NCI-H2227 treated with DMSO at 0.1 percent for 48 hours (cell line): ENCODE measurements at places on chromosomes 4 and X.

DNA sequence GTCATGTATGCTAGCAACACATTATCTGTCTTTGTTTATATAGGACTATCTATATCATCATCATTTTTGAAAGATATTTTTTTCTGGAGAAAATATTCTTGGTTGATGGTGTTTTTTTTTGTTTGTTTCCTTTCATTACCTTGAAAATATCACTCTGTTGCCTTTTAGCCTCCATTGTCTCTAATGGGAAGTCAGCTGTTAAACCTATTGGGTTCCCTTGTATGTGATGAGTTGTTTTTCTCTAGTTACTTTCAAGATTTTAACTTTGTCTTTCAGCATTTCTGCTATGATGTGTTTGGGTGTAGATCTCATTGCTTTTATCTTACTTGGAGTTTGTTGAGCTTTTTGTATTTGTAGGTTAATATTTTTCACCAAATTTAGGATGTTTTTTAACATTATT lies 124.4 kb downstream of the EDA start:
- DNase-seq = no peak

DNA sequence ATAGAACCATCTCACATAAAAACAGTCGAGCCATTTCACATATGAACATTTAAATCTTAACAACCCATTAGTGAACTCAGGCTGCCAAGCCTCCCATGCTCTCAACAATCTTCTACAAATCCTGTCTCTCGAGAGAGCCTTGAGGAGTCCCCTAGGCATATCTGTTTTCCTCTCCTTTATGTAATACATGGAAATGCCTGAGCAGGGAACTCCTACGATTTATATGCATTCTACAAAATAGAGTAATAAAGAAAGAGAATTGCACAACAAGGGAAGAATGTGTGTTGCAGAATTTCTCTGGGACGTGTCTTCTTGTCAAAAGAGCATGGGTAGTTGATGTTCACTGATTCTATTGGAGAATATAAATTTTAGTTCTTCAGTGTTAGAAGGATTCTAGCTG lies 101.8 kb upstream of the VCX2 start:
- no peak for DNase-seq

DNA sequence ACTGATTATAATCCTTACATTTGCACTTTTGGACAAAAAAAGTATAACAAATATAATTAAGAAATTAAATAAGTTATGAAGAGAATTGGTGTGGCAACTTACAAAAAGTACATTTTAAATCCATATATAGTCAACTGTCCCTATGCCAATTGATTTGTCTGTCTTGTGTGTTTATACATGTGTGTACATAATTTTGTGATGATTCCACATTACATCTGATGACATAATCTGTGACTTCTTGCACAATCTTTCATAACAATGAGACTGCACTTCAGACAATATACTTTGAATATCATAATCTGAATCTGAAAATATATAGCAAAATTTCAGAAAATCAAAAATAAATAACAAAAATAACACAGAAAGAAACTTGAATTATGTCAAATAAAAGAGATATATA lies 953.4 kb downstream of the FAT4 start:
- no peak for DNase-seq

DNA sequence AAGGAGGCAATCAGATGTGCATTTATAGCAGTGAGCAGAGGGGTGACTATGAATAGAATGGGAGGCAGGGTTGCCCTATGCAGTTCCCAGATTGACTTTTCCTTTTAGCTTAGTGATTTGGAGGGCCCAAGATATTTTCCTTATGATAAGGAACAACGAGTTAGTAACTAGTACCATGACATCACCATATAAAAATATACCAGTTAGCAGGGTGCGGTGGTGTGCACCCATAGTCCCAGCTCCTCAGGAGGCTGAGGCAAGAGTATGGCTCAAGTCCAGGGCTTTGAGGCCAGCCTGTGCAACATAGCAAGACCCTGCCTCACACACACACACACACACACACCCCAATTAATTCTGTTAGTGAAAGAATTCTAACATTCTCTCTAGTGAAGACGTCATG lies 53.0 kb downstream of the IL13RA2 start:
- no peak for DNase-seq

DNA sequence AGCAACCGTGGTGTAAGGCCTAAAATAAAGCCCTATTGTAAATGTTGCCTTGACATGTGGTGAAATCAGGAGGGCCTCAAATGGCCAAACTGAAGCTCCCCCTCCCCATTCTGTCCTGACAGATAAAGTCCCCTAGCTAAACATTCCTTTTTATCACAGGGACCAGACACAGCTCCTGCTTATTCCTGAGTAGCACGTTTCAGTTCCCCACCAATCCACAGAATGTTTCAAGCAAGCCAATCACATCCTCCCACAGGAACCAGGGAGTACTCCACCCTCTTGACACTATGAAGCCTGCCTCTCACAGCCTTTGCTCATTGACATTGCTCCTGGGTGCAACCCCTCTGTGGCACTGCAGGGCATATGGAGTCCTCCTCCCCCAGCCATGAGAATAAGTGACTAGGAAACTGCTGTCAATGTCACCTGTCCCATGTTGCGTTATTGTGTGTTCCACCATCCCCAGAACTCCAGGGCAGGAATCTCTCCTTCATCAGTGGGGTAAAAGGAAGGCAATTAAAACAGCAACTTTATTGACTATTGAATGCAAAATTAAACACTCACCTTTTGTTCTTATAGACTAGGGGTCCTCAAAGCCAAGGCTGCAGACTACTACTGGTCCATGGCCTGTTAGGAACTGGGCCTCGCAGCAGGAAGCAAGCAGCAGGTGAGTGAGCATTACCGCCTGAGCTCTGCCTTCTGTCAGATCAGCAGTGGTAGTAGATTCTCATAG lies 128.1 kb downstream of the COL25A1 start:
- DNase-seq = no peak

DNA sequence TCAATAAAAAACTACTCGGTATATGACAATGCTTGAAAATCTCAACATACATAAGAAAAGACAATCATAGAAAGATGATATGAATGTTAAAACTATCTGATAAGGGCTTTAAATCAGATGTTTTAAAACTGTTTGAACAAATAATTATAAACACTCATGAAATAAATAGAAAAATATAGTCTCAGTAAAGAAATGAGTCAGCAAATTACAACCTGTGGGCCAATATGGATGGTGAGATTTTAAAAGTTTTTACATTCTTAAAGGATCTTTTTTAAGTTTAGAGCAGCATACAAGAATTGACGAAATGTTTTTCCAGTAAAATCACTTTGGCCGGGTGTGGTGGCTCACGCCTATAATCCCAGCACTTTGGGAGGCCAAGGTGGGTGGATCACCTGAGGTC lies 83.1 kb downstream of the TEX11 start:
- DNase-seq = no peak

GRCh38 chrX:154083126-154083517 lies 14.4 kb downstream of the MECP2 start:
- no peak for DNase-seq

DNA sequence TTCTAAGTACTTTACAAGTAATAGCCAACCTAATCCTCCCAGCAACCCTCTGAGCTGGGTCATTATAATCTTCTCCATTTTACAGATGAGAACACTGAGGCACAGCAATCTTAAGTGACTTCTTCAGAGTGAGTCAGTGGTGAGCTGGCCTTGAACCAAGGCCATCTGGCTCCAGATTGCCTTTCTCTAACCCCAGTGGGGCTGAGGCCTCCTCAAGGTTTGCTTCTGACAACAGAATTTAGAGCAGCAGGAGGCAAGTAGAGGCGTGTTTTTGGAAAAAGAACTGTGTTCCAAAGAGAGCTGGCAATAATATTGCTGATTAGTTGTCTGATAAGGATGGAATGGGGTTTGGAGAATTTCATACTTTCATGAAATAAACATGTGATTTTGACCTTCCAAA lies 41.2 kb downstream of the PIR start:
- no peak for DNase-seq

DNA sequence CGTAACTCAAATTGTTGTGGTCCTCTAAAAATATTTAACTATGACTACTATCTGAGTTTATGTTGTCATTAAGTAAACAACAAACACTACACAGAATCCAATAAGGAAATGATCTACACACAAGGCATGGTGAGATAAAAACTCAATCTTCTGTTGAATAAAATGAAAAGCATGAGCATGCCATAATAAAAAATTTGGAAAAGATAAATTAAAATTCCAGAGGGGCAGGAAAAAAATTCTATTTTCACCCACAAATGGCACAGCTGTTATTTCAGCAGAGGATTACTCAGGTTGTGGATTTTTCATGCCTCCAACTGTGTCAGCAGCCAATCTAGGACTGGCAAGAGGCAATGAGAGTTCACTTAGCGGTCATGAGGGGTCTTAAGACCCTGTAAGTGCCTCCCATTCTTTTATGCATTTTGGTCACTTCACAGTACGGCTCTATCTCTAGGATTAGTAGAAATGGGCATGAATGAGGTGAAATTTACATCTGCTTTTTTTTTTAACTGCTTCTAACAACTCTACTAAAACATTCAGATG lies 639.8 kb upstream of the DIPK2B start:
- no peak for DNase-seq

DNA sequence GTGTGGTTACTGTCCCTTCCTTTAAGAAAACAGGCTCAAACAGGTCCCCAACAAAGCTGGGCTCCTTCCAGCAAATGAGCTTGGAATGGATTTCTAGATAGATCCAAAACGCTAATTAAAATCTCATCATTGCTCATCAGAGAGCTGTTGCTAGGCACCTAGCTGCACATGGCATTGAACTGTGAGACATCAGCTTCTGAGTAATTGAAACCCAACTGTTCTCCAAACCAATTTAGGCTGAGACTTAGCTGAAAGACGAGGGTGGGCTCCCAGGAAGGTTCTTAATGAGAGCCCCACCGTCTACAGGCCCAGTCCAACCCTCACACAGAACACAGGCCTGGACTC lies 59.1 kb downstream of the FAM184B start:
- DNase-seq = no peak

GRCh38 chrX:6449946-6450345 lies 85.0 kb downstream of the VCX3A start:
- no peak for DNase-seq

GRCh38 chr4:70239131-70239883 lies 3.1 kb upstream of the CSN3 start:
- no peak for DNase-seq

DNA sequence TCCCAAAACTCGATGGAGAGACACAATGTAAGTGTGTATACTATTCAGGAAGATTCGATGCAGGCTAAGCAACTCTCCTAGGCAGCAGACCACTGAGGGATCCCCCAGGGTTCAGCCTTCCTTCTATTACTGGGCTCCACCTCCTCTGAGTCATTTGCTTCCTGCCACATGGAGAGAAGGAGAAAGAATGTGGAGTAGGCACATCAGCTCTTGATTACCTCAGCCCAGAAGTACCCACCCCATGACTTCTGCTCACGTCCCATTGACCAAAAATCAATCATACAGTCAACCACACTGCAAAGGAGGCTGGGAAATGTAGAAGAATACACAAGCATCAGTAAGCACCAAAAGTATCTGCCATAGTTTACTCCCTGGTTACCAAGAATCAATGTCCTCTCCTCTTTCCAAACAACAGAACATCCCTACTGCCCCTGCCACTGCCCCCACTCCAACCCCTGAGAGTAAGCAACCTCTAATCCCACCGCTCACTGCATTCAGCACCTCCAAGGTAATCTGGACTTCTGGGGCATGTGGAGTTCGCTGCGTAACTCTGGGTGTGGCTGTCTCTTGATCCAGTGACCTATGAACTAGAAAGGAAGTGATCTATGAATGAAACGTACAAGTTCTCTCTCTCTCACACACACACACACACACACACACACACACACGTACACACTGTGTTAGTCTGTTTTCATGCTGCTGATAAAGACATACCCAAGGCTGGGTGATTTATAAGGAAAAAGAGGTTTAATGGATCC lies 91.2 kb upstream of the C1QTNF7 start:
- DNase-seq = no peak

DNA sequence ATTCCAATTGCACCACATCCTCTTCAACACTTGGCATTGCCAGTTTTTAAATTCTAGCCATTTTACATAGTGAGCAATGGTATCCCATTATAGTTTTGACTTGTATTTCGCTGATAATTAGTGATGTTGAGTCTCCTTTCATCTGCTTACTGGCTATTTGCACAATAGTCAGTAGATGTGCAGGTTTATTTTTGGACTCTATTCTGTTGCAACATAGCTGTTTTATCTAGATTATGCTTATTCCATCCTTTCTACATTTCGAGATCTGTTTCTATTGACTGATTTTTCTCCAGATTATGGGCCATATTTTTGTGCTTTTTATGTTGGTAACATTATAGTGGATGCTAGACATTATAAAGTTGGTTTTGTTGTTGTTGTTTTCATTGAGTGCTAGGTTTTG lies 106.1 kb downstream of the WWC2 start:
- no peak for DNase-seq

GRCh38 chr4:107577743-107578142 lies 142.3 kb downstream of the PAPSS1 start:
- no peak for DNase-seq

- no peak for DNase-seq
These were observed 68.1 kb downstream of the UCHL1 start for GRCh38 chr4:41324861-41325260.

GRCh38 chr4:158624889-158625478 lies 46.7 kb downstream of the C4orf46 start:
- DNase-seq = no peak

- no peak for DNase-seq
These were observed 28.2 kb upstream of the CENPU start for GRCh38 chr4:184762100-184762499.

DNA sequence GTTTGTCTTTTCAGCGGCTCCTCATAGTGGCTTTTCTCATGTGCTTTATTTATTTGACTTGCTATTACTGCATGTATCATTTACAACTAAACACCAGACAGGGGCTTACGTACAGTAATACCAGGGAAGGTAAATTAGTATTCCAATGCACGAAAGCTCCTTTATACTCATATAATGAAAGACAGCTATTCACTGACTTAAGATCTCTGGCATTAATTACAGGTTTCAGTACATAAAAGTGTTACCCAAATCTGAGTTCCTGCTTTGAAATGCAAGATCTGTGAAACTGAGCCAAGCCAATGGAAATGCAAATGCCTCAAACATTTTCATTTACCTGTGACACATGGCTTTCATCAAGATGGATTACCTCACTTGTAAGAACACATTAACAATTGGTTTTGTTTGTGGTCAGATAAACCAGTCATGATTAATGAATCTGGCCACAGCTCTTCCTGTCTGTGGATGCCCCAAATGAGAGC lies 107.2 kb downstream of the ANAPC4 start:
- DNase-seq = peak; percentile 6

DNA sequence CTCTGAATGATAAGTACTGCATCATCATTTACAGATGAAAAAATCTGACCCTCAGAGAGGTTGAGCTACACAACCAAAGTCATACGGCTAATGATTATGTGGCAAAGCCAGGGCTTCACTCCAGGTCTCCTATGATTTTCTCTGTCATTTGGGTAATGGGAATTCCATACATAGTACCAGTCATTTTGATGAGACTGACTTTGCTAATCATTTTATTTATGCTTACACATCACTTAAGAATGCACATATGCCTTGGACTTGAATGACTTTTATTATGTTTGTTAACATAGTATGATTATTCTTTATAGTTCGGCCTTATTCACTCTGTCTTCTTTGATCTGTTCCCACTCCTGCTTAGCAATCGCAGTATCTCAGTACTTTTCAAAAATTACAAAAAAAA lies 255.1 kb upstream of the GPRIN3 start:
- no peak for DNase-seq
